ENCODE measurements at places on chromosomes 2 and 18.

DNA sequence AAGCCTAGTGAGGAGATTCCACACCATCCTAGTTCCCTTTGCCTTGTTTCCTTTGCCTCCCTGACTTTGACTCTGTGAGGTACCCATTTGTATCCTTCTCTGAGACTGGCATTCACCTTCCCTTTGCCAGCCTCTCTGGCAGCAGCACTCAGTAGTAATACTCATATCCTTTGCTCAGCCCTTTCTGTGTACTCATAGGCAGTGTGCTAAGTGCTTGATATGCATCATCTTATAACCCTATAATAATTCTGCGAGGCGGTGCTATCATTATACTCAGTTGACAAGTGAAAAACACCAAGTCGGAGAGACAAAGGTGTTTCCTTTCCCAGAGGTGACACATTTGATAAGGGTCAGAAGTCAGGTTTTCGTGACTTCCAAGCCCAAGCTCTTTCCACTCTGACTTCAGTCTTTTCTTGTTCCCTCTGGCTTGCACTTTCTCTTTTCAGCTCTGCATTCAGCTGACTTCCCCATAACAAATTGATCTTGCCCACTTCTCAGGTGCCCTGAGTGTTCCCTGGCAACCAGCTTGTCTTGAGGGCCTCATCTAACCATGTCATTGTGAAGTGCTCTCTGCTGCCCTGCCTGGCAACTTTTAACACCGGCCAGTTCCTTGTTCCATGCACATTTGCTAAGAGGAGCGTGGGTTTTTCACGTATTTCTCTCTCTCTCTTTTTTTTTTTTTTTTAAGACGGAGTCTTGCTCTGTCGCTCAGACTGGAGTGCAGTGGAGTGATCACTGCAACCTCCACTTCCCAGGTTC lies 94.5 kb upstream of the UPP2 start:
- DNase-seq: no peak

- DNase-seq: no peak
These were observed 163.6 kb upstream of the TANK start for GRCh38 chr2:160996584-160996983.

GRCh38 chr2:72261076-72261475 lies 113.4 kb upstream of the CYP26B1 start:
- DNase-seq: no peak

GRCh38 chr2:238776003-238776760 lies 71.7 kb upstream of the TWIST2 start:
- DNase-seq: no peak

- DNase-seq: peak; percentile 91
These were observed 145.7 kb upstream of the KLF7 start for GRCh38 chr2:207311316-207312005.

DNA sequence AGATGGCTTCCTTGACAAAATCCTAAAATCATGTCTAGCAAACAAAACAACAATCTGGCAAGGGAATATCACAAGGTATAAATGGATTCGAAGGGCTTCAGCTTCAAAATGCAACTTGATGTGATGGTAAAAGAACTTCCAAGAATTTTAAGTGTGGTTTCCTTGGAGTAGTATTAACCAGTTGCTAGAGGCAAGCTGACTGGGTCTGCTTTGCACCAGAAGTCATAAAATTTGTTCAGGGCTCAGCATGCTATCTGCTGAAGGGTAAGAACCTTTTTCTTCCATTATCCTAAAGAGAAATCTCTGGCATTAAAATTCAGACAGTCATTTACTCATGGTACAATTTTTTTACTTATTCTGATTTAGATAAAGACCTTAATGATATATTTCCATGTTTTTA lies 516.7 kb downstream of the TXNL1 start:
- no peak for DNase-seq

- peak; percentile 75 for DNase-seq
These were observed 289.0 kb upstream of the TFPI start for GRCh38 chr2:187842978-187843847.
